ENCODE measurements at places on chromosomes 12 and 14.

GRCh38 chr12:95326445-95326844, 108.8 kb downstream of the VEZT start:
- DNase-seq: no peak

- DNase-seq: no peak
Measured at GRCh38 chr14:74843653-74844052, 32.3 kb downstream of the PROX2 start.

- DNase-seq: no peak
Measured at GRCh38 chr14:36664322-36665193, 2.9 kb downstream of the PAX9 start.

DNA sequence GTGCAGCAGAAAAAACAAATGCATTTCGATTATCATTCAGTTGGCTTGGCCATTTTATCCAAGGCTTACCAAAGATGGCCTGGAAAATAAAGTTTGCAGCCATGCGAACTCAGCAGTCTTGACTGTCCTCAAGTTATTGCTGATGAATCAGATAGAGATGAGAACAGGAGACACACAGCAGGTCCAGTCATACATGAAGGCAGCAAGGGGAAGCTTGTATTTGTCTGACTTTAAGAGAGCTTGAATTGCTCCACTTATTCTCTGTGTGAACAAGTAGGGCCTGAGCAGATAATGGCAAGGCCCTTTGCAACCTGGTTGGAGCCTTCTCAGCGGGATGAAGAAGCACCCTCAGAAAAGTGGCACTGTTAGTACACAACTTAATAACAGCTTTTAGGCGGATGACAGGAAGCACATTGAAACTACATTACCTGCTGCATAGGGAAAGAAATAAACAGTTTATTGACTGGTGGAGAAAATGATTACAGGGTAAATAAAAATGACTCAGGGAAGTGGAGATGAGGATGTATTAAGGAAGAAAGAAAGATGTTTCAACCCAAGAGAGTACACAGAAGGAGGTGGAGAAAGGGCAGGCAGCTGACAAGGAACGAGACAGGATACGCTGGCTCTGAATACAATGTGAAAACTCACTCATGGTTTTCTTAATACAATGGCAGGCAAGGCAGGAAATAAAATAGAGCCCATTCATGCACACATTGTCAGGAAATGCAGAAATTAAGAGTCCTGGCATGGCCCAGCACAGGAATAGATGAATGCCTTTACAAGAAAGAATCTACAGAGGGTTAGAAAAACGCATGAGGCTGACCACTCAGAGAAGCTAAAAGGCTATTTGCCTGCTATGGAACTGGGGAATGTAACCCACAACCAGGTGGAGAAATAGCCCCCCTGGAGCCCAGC, 128.4 kb downstream of the GALC start:
- DNase-seq: no peak

DNA sequence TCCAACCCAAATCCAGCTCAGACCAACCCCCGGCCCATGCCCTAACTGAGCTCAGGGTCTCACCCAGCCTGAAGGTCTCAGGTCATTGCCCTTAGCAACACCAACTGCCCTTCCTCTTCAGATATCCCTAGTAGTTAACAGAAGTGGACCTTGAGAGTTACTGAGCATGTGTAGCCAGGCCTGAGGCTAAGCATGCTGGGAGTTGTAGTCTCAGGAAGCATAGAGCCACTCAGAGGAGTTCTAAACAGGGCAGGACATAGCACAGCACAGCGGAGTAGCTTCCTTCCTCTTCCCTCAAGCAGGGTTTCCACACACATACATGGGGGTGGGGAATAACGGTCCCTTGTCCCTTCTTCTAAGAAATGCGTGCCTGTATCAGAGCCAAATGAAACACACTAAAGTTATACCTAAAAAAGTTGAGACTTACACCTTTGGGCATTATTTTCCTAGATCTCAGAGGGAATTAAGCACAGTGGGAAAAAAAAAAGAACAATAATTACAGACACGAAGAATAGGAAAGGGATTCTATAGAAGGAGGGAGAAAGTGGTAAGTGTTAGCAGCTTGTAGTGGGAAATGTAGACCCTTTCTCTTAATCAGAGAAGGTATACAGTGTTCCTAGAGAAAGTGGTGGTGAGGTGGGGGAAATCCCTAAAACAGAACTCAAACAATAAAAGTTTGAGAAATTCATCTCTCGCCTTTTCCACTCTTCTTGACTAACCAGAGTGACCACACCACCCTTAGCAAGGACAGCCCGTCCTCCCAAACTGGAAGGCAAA, 4.4 kb downstream of the KMT2D start:
- no peak for DNase-seq

- DNase-seq: no peak
Measured at GRCh38 chr12:130862161-130862560, 9.7 kb upstream of the RAN start.

DNA sequence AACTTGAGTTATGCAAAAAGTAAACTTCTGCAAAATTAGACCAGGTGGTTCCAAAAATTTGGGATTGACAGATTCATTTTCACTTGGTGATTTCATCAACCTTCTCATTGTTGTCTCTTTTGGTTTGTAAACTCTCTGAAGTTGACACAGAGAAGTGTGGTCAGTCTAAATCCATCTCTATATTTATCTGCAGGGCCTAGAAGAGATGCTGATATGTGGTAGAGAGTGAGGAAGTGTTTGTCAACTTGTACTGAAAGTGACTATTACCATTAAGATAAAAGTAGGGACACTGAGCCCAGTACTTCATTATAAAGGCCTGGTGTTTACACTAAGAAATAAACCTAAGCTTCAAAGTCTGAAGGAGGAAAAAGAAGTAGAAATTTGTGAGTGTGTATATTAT, 73.7 kb downstream of the RMST start:
- DNase-seq: no peak
